ENCODE measurements at places on chromosomes 6 and 20.

DNA sequence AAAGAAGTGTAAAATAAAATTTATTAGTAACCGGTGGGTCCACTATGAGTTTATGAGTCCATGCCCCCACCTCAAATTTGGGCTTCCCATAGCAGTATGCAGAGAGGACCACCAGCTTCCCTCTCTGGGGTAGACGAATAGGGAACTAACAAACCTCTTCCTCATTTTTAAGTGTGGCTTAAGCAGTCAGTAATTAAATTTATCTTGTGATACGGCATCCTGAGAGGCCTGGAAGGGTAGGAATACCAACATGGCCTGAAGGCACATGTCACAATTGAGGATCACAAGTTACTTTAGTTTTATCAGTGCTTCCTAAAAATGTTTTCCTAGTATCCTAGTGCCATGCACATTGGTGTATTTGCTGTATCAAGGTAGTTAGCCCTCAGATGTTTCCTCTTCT lies 239.9 kb downstream of the HIVEP2 start:
- no peak for DNase-seq

DNA sequence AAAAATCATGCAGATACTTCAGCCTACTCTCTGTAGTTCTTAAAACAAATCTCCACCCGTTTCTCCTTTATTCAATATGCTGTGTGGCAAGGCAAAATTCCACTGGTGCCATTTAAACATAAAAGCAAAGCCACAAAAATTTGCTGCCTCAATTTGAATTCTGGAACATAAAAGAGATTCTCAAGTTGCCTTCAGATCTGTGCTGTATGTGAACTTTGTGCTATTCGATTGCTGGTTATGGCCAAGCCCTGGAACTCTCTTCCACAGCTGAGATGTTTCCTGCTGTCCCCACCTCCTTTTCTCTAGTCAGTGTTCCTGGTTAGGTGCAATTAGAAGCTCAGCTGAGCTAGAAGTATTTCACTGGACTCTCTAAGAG lies 395.3 kb upstream of the BTBD3 start:
- no peak for DNase-seq

DNA sequence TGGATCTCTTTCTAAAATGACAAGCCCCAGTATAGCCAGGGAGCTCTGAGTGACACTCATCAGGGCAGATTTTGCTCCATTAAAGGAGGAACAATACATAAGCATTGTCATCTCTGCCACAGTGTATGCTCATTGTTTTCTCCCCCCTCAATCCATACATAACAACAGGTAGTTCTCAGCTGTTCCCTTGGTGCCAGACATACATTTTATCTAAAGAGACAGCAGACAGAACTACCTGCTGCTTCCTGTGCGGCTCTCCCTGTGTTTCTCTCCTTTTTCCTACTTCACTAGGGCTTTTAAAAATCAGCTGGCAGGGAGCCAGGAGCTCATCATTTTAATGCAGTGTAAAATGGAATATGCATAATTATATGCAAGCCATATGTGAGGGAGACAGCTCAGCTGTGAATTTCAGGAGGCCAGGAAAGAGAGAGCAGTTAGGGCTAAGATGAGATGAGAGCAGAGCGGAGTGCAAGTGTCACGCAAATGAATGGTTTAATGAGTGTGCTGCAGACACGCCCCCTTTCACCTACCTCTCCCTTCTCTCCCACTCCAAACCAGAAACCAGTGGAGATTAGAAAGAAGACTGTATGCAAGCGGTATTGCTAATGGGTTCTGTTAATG lies 96.0 kb downstream of the SOBP start:
- no peak for DNase-seq

GRCh38 chr6:53671111-53671510 lies 5.6 kb upstream of the KLHL31 start:
- no peak for DNase-seq

DNA sequence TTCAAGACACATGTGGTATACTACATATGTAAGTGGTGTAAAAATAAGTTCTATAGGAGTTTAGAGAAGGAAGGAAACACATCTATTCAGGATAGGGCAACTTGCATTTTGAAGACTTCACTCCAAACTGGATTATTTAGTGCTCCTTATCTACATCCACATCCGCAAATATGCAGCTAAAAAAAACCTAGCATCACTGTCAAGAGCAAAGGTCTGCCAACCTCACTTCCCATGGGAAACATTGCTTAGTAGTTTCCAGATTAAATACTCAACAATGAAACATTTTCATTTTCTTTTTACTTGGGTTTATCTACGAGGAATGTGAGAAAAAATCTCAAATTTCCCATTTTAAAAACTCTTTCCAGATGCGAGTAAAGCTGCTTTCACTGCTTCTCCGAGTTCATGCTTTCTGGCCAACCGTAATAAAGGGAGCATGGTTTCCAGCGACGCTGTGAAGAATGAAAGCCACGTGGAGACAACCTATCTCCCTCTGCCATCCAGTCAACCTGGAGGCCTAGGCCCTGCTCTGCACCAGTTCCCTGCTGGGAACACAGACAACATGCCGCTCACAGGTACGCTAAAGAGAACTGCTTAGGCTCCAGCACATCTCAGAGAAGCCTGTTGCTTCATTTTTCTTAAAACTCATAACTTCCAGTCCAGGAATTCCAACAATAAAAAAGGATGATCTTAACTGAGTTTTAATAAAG lies 48.2 kb downstream of the RFX6 start:
- DNase-seq = no peak

All from right cardiac atrium (tissue), 5 donors.